ENCODE measurements at places on chromosomes 13 and 19. TPM values are rescaled to one million over a fixed set of nuclear protein-coding genes. Genes with fewer than 3 reads are reported as not detected.

The CHAF1A gene
- 146 TPM for total RNA-seq

DNA sequence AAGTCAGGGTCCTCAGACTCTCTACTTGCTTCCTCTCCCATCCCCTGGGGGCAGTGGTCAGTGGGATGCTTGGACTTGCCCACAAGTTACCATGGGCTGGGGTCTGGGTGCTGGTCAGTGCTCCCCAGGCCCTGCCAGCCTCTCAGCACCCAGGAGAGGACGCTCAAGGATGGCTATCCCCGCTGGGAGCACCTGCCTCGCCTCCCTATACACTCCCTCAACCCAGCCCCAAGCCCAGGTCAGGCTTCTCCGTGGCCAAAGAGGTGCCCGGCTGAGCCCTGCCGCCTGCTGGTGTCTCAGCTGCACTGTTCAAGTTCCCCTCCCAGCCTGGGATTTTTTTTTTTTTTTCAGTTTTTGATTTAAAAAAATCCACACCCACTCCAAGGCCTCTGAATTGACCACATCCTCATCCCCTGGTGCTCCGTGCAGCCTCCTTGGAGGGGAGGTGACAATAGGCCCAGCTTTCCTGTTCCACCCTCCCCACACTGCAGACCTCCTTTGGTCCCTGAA is 10.8 kb downstream of the F2RL3 start:
- H3K36me3 ChIP-seq = no peaks in the 10 kb centered on the region
- H3K4me3 ChIP-seq = no peak overlapping the region
- peaks cover 10% of the 10 kb centered on the region for H3K27me3 ChIP-seq
- H3K27ac ChIP-seq = no peak overlapping the region
- 0 out of 2 replicates have a peak, but pooled peaks cover 3% of the 10 kb centered on the region for H3K4me1 ChIP-seq

- no peaks in the 10 kb centered on the region for H3K36me3 ChIP-seq
- H3K27me3 ChIP-seq = peaks cover 34% of the 10 kb centered on the region
- H3K27ac ChIP-seq = no peak overlapping the region
- H3K4me3 ChIP-seq = peak overlapping the region; percentile 29
- peaks cover 26% of the 10 kb centered on the region for H3K4me1 ChIP-seq
These were observed 4.0 kb downstream of the KLK1 start for GRCh38 chr19:50819636-50820035.

DNA sequence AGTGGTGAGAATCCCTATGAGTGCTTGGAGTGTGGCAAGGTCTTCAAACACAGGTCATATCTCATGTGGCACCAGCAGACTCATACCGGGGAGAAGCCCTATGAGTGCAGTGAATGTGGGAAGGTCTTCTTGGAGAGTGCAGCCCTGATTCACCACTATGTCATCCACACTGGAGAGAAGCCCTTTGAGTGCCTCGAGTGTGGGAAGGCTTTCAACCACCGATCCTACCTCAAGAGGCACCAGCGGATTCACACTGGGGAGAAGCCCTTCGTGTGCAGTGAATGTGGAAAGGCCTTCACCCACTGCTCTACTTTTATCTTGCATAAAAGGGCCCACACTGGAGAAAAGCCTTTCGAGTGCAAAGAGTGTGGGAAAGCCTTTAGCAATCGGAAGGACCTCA is 18.7 kb upstream of the AURKC start:
- no peak overlapping the region for H3K27ac ChIP-seq
- H3K27me3 ChIP-seq = no peaks in the 10 kb centered on the region

GRCh38 chr13:69296130-69296529 is 811.5 kb upstream of the ATXN8OS start:
- H3K36me3 ChIP-seq = no peaks in the 10 kb centered on the region
- H3K27me3 ChIP-seq = no peaks in the 10 kb centered on the region
- no peak for DNase-seq
- H3K4me1 ChIP-seq = no peaks in the 10 kb centered on the region
